Lower lobe of right lung (tissue), 2 donors: ENCODE measurements at places on chromosomes 2 and 18. TPM values are rescaled to one million over a fixed set of nuclear protein-coding genes. Genes with fewer than 3 reads are reported as not detected.

FBXO15 gene
- total RNA-seq = 4.2 TPM

GRCh38 chr18:3808985-3809780, 359.2 kb downstream of the TGIF1 start:
- no peaks in the 10 kb centered on the region for H3K36me3 ChIP-seq
- H3K4me1 ChIP-seq = no peaks in the 10 kb centered on the region
- H3K4me3 ChIP-seq = no peak overlapping the region
- no peak overlapping the region for H3K27ac ChIP-seq

SERPINB4 gene
- total RNA-seq = not detected

DES gene
- 64.5 TPM for total RNA-seq

MLPH gene
- total RNA-seq = 394 TPM

GRCh38 chr2:32783933-32784332, 156.1 kb downstream of the TTC27 start:
- H3K4me3 ChIP-seq = no peak overlapping the region
- H3K36me3 ChIP-seq = no peaks in the 10 kb centered on the region
- no peak overlapping the region for H3K27ac ChIP-seq
- DNase-seq = no peak

LRATD1 gene
- total RNA-seq = 8.0 TPM

- H3K27me3 ChIP-seq = peaks cover 26% of the 10 kb centered on the region
- H3K4me3 ChIP-seq = peak overlapping the region; percentile 93
- DNase-seq = no peak
- H3K4me1 ChIP-seq = peaks cover 29% of the 10 kb centered on the region
- peaks cover 5% of the 10 kb centered on the region for H3K36me3 ChIP-seq
These were observed 11.3 kb downstream of the OSR1 start for GRCh38 chr2:19346983-19347618.

DNA sequence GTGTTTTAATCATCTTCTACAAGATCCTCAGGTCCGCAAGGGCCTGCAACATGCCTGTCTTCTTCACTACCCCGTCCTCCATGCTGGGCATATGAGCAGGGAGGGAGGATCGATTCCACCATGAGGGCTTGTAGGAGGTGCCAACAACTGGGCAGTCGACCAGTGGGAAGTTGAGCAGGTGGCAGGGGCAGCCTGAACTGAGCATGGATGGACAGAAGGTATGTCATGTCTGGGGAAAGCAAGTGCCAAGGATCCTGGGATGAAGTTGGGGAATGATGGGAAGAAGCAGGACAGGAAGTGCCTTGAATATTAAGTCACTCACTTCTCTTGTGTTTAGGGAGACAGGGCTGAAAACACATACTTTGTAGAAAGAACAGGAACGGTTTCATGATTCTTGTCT, 44.7 kb downstream of the CTIF start:
- H3K27ac ChIP-seq = no peak overlapping the region
- no peaks in the 10 kb centered on the region for H3K4me1 ChIP-seq
- H3K27me3 ChIP-seq = no peaks in the 10 kb centered on the region
- no peaks in the 10 kb centered on the region for H3K36me3 ChIP-seq
- no peak for DNase-seq
- no peak overlapping the region for H3K4me3 ChIP-seq

DNA sequence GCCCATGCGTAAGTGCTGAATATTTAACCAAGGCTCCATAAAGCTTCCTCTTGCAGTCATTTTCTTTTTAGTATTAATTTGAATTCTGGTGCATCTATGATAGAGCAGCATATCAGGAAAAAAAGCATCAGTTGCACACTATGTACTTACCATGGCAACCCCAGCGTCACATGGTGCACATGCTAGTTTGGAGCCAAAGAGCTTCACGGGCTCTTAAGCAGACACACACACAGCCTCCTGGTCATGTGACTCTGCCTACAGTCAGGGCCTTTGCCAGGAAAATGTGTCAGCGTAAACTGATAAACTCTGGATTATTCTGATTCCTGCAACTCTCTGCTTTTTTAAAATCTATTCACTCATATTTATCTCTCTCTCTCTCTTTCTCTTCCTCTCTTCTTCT, 30.2 kb downstream of the NYAP2 start:
- H3K27me3 ChIP-seq = no peaks in the 10 kb centered on the region
- H3K4me3 ChIP-seq = no peak overlapping the region
- H3K4me1 ChIP-seq = no peaks in the 10 kb centered on the region

ZNF892 gene
- total RNA-seq = 3.9 TPM

DNA sequence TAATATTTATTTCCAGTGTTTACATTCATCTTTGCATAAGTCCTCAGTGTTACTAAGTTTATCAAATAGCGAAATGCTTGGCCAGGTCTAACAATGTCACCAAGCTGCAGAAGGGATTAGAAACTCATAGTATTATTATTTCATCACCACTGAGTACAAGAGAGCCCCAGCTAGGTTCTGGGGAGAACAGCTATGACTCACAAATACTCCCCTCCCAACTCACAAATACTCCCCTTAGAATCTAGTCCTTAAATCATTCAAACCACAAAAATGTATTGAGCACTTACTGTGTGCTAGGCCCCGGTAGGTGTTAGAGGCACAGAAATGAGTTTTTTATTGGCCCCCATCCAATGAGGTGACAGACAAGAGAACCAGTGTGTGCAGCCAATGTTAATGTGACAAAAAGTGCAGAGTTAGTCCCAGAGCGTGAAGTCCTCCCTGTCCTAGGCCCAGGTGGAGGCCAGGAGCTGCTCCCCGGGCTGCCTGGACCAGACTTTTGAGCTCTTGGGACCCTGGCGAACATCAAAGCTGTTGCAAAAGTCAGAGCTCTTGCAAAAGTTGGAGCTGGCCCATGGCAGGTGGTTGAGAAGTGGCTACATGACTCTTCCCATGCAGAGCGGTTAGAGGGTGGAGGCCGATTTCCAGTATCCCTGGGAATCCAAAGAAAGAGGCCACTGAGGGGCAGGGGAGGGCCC, 9.8 kb downstream of the STEAP3 start:
- no peaks in the 10 kb centered on the region for H3K4me1 ChIP-seq
- no peaks in the 10 kb centered on the region for H3K36me3 ChIP-seq
- H3K27ac ChIP-seq = no peak overlapping the region
- no peak overlapping the region for H3K4me3 ChIP-seq
- no peak for DNase-seq

GRCh38 chr2:162477011-162477410, 133.1 kb downstream of the GCA start:
- H3K4me1 ChIP-seq = no peaks in the 10 kb centered on the region
- H3K27me3 ChIP-seq = no peaks in the 10 kb centered on the region
- H3K4me3 ChIP-seq = no peak overlapping the region
- no peak overlapping the region for H3K27ac ChIP-seq

C2orf49 gene
- total RNA-seq = 18.3 TPM

GRCh38 chr2:67798541-67799160, 264.2 kb downstream of the C1D start:
- H3K27ac ChIP-seq = no peak overlapping the region
- DNase-seq = no peak
- H3K4me1 ChIP-seq = peaks cover 8% of the 10 kb centered on the region
- no peaks in the 10 kb centered on the region for H3K27me3 ChIP-seq

DNA sequence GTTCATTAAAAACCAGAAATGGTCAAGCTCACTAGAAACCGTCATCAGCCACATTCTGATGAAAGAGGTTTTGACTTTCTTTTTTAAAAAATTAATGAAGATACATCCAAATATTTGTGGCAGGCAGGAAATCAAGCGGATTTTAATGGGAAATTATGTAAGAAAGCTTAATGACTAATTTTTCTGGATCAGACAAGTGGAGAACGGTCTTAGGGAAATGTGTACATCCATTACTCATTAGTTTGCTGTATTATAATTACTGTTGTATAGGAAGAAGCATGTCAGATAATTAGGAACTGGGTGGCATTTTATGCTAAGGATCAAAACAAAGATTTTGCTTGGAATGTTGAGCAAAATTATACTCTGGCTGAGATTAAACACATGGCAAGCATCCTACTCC, 39.4 kb downstream of the AGAP1 start:
- no peaks in the 10 kb centered on the region for H3K27me3 ChIP-seq
- no peak overlapping the region for H3K4me3 ChIP-seq
- DNase-seq = no peak
- H3K4me1 ChIP-seq = peaks cover 9% of the 10 kb centered on the region

DNA sequence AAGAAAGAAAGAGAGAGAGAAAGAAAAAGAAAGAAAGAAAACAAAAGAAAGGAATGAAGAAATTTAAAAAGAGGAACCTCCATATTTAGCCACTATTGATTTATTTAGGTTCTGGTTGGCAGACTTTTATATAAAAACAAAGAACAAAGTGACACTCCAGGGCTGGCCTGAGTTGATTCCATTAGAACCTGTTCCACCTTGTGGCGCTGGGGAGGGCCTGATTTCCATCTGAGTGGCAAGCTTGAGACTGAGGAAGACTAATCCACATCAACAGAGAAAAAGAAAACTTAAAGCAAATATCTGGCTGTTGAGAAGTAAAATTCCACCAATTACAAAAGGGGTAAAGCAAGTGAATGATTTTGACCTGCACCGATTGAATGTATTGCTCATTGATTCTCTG, 345.3 kb downstream of the EN1 start:
- peaks cover 6% of the 10 kb centered on the region for H3K27me3 ChIP-seq
- H3K27ac ChIP-seq = no peak overlapping the region
- H3K4me1 ChIP-seq = no peaks in the 10 kb centered on the region
- no peaks in the 10 kb centered on the region for H3K36me3 ChIP-seq

DNA sequence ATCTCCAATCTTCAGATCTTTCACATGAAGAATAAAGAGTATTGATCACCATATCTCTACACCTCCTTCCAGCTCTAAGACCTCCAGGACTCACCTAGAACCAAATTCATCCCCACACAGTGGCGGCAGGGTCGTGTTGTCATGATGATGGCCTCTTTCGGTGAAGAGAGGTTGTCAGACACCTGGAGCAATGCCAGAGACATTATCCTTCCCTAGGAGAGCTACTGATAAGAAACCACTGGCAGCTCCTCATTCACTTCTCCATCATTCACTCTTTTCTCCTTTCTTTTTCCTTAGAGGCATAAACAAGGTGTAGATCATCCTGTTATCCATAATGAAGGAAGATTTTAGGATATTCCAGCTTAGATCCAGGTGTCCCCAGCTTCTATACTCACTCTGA, 197.9 kb upstream of the TNP1 start:
- H3K27me3 ChIP-seq = no peaks in the 10 kb centered on the region
- no peak overlapping the region for H3K4me3 ChIP-seq
- H3K27ac ChIP-seq = no peak overlapping the region
- no peaks in the 10 kb centered on the region for H3K36me3 ChIP-seq
- H3K4me1 ChIP-seq = no peaks in the 10 kb centered on the region

DNA sequence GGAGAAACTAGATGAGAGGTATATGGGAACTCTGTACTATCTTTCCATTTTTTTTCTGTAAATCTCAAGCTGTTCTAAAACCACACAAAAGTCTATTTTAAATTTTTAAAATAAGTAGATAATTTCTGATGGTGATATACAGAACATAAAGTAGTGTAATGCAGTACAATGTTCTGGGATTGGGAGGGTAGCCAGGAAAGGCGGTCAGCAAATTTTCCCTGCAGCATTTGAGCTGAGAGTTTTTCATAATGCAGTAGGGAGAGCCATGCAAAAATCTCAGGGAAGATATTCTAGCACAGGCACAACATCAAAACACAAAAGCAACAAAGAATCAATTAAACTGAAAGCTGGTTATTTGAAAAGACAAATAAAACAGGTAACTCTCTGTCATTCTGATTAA, 141.5 kb downstream of the NCKAP5 start:
- no peak overlapping the region for H3K4me3 ChIP-seq
- no peak overlapping the region for H3K27ac ChIP-seq
- no peaks in the 10 kb centered on the region for H3K27me3 ChIP-seq
- no peaks in the 10 kb centered on the region for H3K36me3 ChIP-seq

- no peak overlapping the region for H3K4me3 ChIP-seq
- DNase-seq = no peak
- H3K36me3 ChIP-seq = no peaks in the 10 kb centered on the region
- H3K4me1 ChIP-seq = peaks cover 72% of the 10 kb centered on the region
- no peaks in the 10 kb centered on the region for H3K27me3 ChIP-seq
These were observed 15.7 kb downstream of the ZEB2 start for GRCh38 chr2:144504218-144504641.

NTSR2 gene
- not detected for total RNA-seq

GRCh38 chr2:238974501-238975166, 126.7 kb downstream of the TWIST2 start:
- H3K36me3 ChIP-seq = no peaks in the 10 kb centered on the region
- peaks cover 12% of the 10 kb centered on the region for H3K27me3 ChIP-seq
- DNase-seq = no peak
- no peaks in the 10 kb centered on the region for H3K4me1 ChIP-seq

DNA sequence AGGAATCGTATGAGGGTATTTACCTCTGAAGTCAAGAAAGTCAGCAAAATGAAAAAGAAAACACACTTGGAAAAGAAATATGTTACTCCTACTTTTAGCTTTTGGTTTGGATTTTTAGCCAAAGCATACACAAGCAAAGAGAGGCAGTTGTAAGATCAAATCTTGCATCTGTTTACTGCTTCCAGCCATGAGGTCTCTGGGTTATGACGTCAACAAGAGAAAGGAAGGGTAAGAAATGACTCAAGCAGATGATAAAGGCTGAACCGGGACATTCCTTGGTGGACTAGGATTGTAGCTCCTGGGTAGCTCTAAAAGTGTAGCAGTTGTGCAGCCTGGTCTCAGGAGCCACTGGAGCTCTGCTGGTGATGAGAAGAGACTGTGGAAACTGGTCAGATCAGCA, 16.8 kb downstream of the CTNNA2 start:
- no peak for DNase-seq
- H3K4me3 ChIP-seq = no peak overlapping the region
- no peaks in the 10 kb centered on the region for H3K27me3 ChIP-seq
- H3K27ac ChIP-seq = no peak overlapping the region
- no peaks in the 10 kb centered on the region for H3K36me3 ChIP-seq
- no peaks in the 10 kb centered on the region for H3K4me1 ChIP-seq

DNA sequence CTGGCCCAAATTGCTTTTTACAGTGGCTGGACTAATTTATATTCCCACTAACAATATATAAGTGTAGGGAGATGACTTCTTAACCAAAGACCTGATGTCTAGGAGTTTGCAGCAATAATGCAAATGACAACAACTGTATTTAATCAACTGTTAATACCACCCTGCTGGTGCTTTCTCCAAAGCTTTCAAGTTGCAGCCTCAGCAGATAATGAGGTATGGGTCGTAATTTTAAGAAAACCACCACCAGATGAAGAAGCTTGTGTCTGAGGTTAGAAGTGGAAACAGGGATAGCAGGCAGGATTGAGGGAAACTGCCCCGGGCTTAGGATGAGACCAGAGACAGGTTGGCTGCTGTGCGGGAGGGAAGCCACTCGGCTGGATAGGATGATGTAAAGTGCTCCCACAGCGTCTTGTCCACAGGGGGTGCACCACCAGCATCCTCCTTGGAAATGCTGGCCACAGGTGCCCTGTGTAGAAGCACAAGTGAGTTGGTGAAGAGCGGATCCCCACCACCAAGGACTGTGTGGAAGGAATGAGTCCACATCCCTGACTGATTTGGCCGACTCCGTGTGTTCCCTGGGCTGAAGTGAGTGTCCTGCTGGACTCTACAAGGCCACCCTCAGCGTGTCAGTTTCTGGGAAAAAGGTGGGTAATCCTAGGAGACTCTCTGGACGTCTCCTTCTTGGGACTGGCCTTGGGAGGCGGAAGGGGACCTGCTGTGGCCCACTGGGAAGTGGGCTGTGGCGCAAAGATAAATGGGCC, 76.1 kb upstream of the SMAD2 start:
- H3K4me3 ChIP-seq = no peak overlapping the region
- peaks cover 9% of the 10 kb centered on the region for H3K4me1 ChIP-seq
- no peak overlapping the region for H3K27ac ChIP-seq
- no peaks in the 10 kb centered on the region for H3K27me3 ChIP-seq

SP5 gene
- total RNA-seq = 1.9 TPM
